ENCODE measurements at places on chromosomes 7 and 10.

DNA sequence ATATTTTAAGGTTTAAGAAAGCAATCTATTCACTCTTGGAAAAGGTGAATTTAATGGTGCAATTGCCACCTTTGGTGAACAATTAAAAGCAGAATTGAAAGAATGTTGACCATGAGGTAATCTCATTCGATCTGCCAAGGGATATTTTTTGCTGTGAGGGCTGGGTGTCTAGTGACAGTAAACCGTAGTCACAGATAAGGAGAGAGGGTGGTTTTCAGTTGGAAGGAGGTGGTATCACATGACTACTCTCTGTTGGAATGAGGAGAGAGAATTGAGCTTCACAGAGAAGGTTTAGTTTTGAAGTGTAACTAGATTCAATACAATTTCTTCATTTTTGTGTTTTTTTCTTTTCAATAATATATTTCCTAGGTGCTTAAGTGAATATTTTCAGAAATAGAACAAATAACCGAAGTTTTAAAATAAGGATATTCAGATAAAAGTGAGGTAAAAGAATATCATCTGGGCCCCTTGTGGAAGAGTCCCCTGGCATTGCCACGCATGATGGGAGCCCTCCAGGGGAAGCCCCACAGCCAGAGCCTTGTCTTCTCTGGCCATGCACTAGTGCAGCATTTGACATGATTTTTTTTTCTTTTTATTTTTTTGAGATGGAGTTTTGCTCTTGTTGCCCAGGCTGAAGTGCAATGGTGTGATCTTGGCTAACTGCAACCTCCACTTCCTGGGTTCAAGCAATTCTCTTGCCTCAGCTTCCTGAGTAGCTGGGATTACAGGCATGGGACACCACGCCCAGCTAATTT lies 73.4 kb downstream of the GPR141 start:
- DNase-seq = no peak

GRCh38 chr7:30931929-30932540 lies 20.4 kb downstream of the AQP1 start:
- no peak for DNase-seq

- no peak for DNase-seq
These were observed 106.1 kb downstream of the PRKCQ start for GRCh38 chr10:6473901-6474370.

DNA sequence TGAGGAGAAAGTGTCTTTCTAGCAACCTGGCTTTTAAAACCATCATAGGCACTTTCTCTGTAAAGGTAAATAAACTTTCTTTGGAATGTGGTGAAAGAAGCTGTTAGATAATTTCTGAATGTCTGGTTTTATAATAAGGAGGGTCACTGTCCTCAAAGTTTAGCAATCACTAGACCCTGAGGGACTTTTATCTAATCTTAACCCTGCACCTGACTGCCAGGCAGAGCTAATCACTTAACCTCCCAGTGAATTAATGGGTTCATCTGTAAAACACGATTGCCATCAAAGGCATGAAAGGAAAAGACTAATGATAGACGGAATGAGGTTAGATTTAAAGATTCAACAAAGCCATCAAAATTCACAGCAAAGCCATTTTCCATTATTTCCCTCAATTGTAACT lies 553.8 kb downstream of the GRM8 start:
- no peak for DNase-seq

DNA sequence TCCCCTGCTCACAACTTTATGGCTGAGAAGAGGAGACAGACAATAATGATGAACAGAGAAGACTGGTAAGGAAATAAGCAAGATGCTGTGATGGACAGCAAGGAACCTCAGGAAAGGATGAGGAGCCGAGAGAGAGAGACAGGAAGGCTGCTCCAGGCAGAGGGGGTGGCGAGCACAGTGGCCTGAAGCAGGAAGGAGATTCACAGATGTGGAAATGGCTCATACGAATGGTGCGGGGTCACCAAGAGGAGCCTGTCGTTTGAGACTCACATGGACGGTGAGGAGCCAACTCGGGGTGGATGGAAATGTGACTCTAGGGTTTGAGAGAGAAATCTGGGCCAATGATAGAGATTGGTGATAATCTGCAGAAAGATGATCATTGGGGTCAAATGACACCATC lies 43.7 kb downstream of the KIAA1549 start:
- DNase-seq = no peak

GRCh38 chr7:33582533-33582932 lies 322.8 kb upstream of the BMPER start:
- no peak for DNase-seq

DNA sequence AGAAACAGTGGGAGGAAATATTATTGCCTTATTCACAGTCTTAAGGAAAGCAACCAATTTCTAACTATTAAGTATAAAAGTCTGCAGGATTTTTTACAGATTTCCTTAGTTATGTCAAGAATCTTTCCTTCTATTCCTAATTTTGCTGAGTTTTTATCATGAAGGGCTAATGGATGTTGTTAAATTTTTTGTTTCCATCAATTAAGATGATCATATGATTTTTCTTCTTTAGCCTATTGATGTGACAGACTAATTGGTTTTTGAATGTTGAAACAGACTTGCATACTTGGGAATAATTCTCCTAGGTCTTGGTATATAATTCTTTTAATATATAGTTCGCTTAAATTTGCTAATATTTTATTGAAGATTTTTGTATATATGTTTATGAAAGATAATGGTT lies 569.1 kb upstream of the KCND2 start:
- no peak for DNase-seq

GRCh38 chr10:31935678-31936077 lies 7.0 kb upstream of the ARHGAP12 start:
- no peak for DNase-seq

GRCh38 chr10:18795549-18795948 lies 136.3 kb downstream of the ARL5B start:
- DNase-seq = no peak

- no peak for DNase-seq
These were observed 138.9 kb upstream of the COBL start for GRCh38 chr7:51455513-51455912.

- peak; percentile 85 for DNase-seq
These were observed 521 bp upstream of the NYAP1 start for GRCh38 chr7:100483090-100483721.
